ENCODE measurements at places on chromosomes 4 and X.

DNA sequence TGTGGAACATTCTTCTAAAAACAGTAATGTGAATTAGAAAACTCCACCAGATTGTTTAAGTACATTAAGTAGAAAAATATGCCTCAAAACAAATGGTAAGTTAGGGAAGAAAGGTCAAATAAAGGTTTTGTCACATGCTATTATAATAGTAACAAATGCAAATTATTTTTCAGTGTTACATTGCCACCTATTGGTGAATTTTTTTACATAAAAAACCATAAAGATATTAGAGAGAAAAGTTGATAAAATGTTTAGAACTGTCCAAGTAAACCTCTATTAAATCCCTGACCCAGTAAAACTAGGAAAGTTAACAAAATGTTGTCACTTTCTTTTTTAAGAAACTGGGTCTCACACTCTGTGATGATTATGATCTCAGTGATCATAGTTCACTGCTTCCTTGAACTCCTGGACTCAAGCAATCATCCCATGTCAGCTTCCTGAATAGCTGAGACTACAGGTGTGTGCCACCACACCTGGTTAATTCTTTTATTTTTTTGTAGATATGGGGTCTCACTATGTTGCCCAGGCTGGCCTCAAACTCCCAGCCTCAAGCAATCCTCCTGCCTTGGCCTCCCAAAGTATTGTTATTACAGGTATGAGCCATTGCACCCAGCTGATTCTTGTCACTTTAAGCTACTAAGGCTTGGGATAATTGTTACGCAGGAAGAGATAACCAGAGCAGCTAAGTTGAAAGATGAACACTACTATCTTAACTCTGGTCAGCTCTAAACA, 157.6 kb downstream of the ATRX start:
- DNase-seq = no peak

- no peak for DNase-seq
Measured at GRCh38 chr4:117823388-117823787, 210.9 kb upstream of the NDST3 start.

DNA sequence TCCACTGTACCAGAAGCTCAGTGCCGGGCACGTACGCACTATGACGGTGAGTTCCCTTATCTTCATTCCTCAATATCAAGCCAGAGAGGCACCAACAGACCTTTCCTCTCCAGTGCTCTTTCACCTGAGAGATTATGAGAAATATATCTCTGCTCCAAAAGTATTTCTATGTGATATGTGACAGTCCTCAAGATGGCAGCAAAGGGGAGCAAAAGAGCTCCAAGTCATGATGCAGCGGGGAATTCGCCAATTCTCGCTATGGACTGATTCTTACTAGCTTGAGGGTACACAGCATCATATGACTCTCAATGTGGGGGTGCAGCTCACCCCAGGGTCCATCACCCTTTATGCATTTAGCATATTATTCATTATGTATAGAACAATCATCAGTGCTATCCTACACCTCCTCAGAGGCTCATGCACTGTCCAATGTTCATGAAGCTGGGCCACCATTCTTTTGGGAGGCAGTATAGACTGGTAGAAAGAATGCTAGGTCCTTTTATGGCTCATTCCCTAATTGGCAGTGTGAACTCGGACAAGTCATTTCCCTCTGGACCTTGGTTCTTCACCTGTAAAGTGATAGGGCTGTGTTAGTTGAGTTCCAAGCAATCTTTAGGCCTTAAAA, 12.8 kb upstream of the IQSEC2 start:
- no peak for DNase-seq

- peak; percentile 14 for DNase-seq
Measured at GRCh38 chr4:127479031-127479622, 153.6 kb upstream of the INTU start.

GRCh38 chr4:13137390-13137789, 346.8 kb downstream of the RAB28 start:
- no peak for DNase-seq

- DNase-seq = no peak
Measured at GRCh38 chr4:170051402-170051801, 25.2 kb upstream of the MFAP3L start.
